ENCODE measurements at places on chromosomes 3 and 15. TPM values are rescaled to one million over a fixed set of nuclear protein-coding genes. Genes with fewer than 3 reads are reported as not detected.
A peak's percentile ranks its signal among the peaks of the same experiment; 100 is the strongest.

DNA sequence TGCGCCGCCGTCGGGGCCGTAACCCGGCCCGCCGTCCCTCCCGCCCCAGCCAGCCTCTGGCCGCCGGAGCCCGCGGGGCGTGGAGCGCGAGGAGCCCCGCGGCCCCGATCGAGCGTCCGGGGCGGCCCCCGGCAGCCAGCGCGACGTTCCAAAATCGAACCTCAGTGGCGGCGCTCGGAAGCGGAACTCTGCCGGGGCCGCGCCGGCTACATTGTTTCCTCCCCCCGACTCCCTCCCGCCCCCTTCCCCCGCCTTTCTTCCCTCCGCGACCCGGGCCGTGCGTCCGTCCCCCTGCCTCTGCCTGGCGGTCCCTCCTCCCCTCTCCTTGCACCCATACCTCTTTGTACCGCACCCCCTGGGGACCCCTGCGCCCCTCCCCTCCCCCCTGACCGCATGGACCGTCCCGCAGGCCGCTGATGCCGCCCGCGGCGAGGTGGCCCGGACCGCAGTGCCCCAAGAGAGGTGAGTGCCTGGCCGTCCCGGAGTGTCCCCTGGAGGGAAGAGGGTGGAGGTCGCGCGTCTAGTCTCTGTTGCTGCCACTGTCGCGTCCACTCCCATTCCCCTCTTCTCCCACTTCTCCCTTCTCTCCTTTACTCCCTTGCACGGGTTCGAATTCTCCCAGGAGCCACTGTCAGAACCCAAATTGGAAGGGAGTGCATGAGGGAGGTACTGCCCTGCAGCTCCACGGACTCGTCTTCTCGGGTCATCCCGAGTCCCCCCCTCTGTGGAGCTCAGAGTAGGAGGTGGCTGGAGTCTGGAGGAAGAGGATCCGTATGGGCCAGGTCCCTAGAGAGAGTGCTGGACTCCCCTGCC is 585 bp downstream of the CSK start:
- DNase-seq = peak; percentile 71

- DNase-seq = no peak
Observed at GRCh38 chr15:100889385-100890050, 9.9 kb downstream of the ALDH1A3 start.

GRCh38 chr3:966341-966740 is 126.5 kb upstream of the CNTN6 start:
- no peak for DNase-seq

- no peak for DNase-seq
Observed at GRCh38 chr3:150242220-150242936, 165.7 kb upstream of the TSC22D2 start.

Gene COL6A5
- total RNA-seq = 0.08 TPM

DNA sequence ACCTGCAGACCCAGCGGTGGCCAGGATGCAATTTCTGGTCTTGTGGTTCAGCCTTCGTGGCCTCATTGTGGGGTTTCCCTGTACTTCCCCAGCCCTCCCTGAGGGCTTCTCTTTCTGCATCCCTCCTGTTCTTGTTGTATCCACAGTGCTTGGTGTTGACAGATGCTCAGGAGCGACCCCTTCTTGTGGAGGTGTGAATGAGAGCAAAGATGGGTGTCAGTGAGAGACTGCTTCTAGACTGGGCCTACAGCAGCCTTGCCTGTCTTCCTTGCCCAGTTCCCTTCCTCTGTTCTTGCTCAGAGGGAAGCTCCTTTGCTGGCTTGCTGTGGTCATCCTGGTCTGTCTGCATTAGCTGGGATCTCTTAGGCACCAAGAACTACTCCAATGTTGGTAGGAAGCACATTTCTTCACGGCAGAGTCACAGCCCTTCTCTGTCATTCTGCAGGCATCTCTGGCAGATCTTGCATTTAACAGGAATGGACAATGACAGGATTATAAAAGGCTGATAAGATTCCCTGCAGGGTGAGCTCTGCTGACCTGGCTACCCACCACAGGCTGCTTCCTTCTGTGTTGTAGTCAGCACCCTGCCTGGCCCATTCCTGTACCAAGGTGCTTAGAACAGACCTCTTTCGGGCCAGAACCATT is 317.8 kb upstream of the C2CD4B start:
- no peak for DNase-seq

- no peak for DNase-seq
Observed at GRCh38 chr15:58179741-58180381, 41.7 kb downstream of the AQP9 start.

Gene SPG11
- 113 TPM for total RNA-seq

Gene ACKR4
- 2.8 TPM for total RNA-seq

Gene ACVR2B
- 5.2 TPM for total RNA-seq

- peak; percentile 55 for DNase-seq
Observed at GRCh38 chr3:185552358-185552877, at the start of gene LIPH. LIPH (minus strand) TSS chr3:185552588; CDS start chr3:185552471, 117 bp downstream.

Gene ANKRD63
- not detected for total RNA-seq
